ENCODE measurements at places on chromosomes 5 and 9.

DNA sequence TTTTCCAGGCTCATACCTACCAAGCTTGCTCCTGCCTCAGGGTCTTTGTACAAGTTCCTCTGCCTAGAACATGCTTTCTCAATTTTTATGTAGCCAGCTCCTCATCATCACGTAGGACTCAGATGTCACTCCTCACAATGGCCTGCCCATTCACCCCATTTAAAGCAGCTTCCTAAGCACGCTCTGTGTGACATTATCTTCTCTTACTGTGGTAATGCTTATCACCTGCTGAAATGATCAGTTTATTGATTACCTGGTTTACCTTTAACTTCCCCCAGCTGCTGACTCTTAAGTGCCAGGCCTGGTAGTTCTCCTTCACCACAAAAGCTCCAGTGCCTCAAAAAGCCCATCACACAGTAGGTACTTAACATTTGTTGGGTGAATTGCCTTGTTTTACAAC is 13.6 kb downstream of the FUBP3 start:
- DNase-seq, result no peak

GRCh38 chr5:97026721-97027120 is 90.8 kb downstream of the LNPEP start:
- DNase-seq, result no peak

DNA sequence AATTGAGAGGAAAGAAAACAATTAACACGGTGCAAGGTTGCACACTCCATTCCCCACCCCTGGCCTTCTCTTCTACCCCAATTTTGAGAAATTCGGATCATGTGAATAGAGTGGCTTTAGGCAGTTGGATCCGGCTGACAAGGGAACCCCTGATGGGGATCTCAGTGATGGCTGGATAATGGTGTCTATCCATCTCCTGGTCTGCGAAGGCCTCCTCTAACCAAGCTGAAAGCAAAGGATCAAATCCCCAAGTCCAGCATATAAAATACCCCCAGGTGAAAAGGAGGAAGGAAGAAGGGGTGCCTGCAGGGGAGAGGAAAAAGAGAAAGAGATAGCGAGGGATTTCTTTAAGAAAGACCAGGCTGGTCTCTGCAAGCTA is 16.0 kb downstream of the NR2F1 start:
- no peak for DNase-seq

GRCh38 chr9:21974343-21974721 is 19.9 kb downstream of the CDKN2A start:
- no peak for DNase-seq

- no peak for DNase-seq
These were observed 46.8 kb downstream of the CHSY3 start for GRCh38 chr5:129951039-129951438.

DNA sequence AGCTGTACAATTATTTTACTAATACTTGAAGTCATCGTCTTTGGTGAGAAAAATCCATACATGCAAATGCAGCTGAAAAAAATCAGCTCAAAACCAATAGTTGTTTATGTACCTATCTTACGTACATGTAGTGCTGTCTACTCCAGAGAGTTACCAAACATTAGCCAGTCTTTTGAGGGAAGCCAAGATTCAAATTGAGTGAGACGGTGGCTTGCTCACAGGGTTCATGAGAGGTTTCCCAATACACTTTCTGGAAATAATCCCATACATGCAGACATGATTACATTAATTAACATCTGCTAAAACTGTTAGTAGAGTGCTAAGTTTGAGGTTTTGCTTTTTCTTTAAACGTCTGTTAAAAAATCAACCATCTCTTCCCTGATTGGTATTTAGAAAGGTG is 2.3 kb downstream of the C9orf72 start:
- DNase-seq, result no peak

GRCh38 chr9:81497091-81497490 is 192.3 kb downstream of the TLE1 start:
- no peak for DNase-seq

DNA sequence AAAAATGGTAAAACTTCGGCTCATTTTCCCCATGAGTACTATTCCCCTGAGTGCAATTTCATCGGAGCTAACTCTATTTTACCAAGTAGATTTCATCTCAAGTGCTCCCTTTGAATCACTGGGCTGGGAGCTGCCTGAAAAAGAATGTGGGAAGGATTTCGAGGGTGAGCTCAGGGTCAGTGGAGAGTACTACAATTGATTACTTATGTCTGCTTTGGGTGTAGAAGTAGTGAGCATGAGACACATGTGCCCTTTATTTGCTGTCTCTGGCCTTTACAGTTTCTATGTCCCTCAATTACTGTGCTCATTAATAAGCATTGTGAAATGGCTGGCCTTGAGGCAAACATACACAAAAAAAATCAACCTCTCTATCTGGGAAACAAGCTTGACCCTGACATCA is 172.7 kb upstream of the RFX3 start:
- DNase-seq, result no peak
